Fibroblast of villous mesenchyme (primary cell): ENCODE measurements at places on chromosomes 11 and 22.

DNA sequence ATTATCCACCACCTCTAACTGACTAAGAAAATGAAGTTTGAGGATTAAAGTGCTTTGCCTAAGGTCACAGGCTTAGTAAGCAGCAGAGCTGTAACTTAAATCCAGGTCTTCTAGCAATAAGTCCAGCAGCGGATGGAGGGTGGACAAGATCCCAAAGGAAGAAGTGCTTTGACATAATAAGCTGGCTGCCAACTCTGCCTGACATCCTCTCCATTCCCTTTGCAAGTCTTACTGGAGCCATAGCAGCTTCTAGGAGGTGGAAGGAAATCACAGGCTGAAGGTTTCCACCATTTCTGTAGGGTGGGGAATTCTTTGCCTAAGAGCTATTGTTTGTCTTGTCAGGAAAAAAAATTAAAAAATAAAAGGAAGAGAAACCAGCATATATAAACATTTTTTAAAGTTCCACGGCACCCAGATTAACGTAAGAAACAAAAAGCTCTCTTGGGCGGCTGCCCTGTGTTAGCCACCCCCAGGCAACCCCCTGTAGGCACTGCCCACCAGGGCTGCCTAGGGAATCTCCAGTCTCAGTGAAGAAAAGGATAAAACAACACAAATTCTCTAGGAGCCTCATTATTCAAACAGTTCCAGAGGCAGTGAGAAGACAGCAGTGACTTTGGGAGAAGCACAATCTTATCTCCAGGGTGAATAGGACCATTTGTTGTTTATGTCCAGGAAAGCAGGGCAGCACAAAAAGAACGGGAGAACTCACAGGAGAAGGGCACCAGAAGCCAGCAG is 380.8 kb upstream of the CADM1 start:
- DNase-seq, result no peak

GRCh38 chr11:33657757-33658156 is 42.9 kb downstream of the C11orf91 start:
- no peak for DNase-seq

GRCh38 chr11:110467556-110467955 is 37.8 kb downstream of the FDX1 start:
- DNase-seq, result no peak

DNA sequence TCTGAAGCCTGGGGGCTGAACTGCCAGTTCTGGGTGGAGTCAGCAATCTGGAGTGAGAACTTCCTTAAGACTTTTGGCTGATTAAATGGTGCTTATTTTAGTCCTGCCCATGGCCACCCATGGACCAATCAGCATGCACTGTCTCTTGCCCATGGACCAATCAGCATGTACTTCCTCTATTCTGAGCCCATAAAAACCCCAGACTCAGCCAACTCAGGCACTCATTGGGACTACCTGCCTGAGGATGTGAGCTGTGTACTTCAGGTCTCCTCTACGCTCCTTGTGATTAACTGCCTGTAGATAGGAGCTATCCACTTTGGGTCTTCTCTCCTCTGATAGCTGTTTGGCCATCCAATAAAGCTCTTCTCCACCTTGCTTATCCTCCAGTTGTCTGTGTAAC is 342.3 kb upstream of the CCDC179 start:
- no peak for DNase-seq
